Cerebellar nuclear complex (tissue), 1 donor: ENCODE measurements at places on chromosomes 4 and X.

DNA sequence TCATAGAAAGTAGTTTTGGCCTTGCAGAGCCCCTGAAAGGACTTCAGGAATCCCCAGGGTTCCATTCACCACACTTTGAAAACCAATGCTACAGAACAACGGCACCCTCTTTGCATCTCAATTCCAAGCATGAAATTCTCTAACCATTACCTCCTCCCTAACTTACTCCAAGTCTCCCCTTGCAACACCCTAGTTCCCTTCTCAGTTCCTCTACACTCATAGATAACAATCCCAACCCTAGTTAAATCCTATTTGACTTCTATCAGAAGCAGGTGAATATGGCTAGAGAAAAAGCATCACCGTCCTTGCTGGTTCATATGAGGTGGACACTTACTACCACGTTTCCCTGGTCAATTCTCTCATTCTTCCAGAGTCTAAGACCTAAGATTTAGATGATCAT lies 2.4 kb downstream of the RCHY1 start:
- DNase-seq = no peak

GRCh38 chrX:77415161-77415560 lies 32.0 kb upstream of the FGF16 start:
- DNase-seq = no peak

- DNase-seq = no peak
These were observed 102.1 kb downstream of the ASB9 start for GRCh38 chrX:15167826-15168225.

- no peak for DNase-seq
These were observed 145.1 kb downstream of the CBR4 start for GRCh38 chr4:168864821-168865541.

- DNase-seq = no peak
These were observed 1537.9 kb downstream of the PCDH18 start for GRCh38 chr4:135994360-135994759.

GRCh38 chrX:153395613-153396319 lies 5.4 kb downstream of the PNMA6E start:
- DNase-seq = no peak

- DNase-seq = no peak
These were observed 9.2 kb downstream of the NDUFA1 start for GRCh38 chrX:119880552-119881437.

- no peak for DNase-seq
These were observed 82.8 kb upstream of the TCEAL2 start for GRCh38 chrX:102042372-102043325.

GRCh38 chr4:74031576-74031975 lies 6.9 kb downstream of the CXCL3 start:
- no peak for DNase-seq

GRCh38 chrX:13658602-13659001 lies 5.7 kb downstream of the TCEANC start:
- DNase-seq = peak; percentile 10

DNA sequence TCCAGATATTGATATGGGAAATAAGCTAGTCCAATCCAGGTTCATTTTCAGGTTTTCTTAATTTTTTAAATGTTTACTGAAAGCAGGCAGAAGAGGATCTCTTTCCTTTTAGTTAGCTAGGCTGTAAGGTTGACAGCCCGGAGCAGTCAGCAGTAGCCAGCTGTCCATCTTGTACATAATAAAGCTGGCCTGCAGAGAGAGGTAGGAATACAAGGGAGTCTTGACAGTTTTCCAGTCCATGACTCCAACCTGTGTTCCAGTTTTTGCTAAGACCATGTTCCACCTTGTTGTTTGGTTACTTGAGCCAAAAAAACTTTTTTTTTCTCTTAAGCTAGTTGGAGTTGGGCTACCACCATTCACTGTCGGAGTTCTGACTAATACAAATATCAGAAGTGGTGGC lies 402.7 kb upstream of the TEX13C start:
- no peak for DNase-seq

DNA sequence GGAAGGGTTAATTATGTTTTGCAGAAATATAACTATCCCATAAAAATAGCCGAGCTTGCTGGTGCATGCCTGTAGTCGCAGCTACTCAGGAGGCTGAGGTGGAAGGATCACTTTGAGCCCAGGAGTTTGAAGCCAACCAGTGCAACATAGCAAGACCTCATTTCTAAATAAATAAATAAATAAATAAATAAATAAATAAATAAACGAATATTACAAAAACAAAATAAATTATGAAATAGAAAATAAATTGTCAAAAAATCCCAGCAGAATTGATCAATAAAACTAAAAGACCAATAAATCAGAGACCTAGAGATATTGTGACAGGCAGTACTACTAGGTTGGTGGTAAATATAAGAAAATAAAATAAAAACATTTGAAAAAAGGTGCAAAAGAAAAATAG lies 6.7 kb upstream of the ARL13A start:
- no peak for DNase-seq

DNA sequence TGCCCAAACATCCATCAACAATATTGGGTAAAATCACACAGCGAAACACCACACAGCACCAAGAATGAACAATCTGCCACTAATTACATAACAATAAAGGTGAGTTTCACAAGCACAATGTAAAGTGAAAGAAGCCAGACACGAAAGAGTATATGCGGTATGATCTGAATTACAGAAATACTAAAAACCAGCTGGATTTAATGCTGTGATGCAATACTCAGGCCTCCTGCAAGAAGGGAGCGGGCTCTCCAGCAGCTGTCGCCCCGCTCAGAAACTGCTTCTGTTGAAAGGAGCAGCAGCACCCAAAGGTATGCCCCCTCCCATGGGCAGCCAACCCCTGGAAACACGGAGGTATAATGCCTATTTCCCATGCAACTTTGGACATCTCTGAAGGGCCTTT lies 77.0 kb downstream of the PAPSS1 start:
- DNase-seq = no peak

- DNase-seq = no peak
These were observed 54.6 kb downstream of the C4orf50 start for GRCh38 chr4:5963611-5964010.

GRCh38 chrX:45447331-45447730 lies 246.7 kb upstream of the DIPK2B start:
- DNase-seq = no peak

- DNase-seq = no peak
These were observed 53.1 kb upstream of the TMEM33 start for GRCh38 chr4:41881981-41882624.

GRCh38 chrX:17737710-17737985 lies 355 bp downstream of the SCML1 start:
- DNase-seq = no peak

GRCh38 chrX:133923548-133923947 lies 61.8 kb downstream of the GPC3 start:
- DNase-seq = no peak

DNA sequence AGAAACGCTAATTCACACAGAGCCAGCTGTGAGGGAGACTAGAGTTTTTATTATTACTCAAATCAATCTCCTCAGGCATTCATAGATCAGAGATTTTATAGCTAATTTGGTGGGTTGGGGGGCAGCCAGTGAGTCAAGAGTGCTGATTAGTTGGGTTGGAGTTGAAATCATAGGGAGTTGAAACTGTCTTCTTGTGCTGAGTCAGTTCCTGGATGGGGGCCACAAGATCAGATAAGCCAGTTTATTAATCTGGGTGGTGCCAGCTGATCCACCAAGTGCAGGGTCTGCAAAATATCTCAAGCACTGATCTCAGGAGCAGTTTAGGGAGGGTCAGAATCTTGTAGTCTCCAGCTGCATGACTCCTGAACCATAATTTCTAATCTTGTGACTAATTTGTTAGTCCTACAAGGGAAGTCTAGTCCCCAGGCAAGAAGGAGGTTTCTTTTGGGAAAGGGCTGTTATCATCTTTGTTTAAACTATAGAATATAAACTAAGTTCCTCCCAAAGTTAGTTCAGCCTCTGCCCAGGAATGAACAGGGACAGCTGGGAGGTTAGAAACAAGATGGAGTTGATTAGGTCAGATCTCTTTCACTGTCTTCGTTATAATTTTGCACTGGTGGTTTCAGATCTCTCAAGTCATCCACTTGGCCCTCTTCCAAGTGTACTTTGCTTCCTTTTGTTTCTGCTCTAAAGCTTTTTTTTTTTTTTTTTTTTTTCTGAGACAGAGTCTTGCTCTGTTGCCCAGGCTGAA lies 5.4 kb upstream of the NAA11 start:
- no peak for DNase-seq

DNA sequence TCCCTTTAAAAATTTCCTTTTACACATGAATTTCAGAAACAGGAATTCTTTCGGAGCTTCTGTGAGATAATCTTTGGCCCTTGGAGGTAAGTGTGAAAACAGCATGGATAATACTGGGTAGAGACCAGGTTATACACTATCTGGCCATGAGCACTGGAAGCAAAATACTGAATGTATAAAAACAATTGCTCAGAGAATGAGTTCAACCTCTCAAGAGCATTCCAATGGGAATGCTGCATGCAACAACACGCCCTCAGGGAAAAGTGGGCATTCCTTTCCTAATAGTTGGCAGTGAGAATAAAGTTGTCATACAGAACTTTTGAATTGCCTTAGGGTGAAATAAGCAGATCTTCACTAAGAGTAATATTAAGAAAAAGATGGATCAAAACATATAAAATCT lies 574.8 kb upstream of the DIPK2B start:
- DNase-seq = no peak

DNA sequence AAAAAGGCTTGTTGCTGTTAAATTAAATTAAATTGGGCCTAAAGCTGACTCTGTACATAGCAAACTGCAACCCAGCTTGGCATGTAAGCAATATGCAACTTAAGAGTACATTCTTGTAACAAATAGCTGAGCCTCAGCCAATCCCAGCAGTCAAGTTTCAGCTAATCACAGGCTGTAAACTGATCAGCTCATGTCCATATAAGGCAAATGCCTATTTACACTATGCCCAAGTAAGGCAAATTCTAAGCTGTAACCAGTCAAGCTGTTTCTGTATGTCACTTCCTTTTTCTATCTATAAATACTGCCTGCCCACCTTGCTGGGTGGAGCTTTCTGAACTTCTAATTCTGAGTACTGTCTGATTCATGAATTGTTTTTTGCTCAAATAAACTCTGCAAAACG lies 429.1 kb upstream of the FTHL17 start:
- DNase-seq = no peak

DNA sequence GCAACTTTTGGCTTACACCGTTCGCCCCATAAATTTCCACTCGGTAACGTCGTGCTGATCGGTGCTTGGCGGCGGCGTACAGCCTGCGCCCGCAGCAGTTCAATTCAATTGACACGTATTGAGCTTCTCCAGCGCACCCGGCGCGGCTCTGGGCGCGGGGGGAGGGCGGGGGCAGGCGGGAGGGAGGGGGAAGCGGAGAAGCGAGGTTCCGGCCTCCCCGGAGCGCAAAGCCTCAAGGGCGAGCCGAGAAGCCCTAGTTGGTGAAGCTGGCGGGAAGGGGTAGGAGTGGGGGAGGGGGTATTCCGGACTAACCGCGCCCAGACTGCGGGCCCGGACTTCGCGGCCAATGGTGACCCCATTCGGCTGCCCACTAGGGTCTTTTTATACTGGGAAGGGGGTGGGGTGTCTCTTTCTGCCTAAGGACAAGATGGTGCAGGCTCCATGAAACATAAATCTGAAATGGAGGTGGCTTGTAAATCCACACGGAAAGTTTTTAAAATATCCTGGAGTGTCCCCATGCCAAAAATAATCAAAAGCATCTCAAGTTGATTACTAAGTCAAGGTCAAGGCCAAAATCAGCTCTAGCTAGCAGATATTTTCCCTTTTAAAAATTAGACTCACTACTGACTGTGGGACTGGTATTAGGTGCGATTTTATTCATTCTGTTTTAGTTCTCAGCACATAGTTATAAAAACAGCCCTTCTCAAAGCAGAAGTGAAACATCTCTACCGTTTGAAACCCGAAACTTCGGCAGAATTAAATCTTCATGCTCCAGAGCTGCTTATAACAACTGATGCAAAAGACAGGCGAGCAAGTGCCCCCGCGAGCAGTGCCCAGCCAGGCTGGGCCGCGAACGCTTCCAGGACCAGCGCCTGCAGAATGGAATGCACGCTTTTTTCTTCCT lies 1.5 kb upstream of the BCOR start:
- no peak for DNase-seq

DNA sequence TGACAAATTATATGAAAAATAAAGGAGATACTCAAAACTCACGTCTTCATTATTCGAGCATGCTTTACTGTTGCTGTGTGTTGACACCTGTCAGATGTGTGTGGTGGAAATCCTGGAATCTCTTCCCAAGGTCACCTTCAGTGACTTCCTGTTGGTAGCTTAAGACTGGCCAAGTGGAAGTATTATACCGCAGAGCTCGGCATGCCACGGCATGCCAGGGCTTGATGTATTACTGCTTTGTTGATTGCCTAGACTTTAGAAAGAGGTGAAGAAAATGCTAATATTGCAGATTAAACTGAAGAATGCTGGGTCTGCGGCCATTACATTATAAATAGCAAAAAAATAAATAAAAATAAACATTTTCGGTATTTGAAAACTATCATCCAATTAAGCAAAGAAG lies 4.6 kb downstream of the TREX2 start:
- no peak for DNase-seq

DNA sequence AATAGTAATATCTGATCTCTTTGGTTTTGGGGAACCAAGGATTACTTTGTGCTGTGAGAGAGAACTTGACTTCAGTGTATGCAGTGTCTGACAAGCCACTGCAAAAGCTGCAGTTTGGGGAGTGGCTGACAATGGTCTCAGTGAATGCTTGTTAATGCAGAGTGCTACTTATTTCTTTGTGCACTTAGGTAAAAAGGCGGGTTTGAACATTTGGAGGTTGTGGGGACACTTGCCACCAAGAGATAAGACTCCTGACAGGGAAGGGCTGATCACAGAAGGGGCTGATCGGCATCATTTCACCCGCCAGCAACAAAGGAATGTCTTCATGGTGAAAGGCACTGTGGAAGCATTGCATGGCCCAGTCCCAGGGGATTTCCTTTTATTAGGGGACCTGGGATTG lies 28.6 kb upstream of the USP46 start:
- DNase-seq = no peak

DNA sequence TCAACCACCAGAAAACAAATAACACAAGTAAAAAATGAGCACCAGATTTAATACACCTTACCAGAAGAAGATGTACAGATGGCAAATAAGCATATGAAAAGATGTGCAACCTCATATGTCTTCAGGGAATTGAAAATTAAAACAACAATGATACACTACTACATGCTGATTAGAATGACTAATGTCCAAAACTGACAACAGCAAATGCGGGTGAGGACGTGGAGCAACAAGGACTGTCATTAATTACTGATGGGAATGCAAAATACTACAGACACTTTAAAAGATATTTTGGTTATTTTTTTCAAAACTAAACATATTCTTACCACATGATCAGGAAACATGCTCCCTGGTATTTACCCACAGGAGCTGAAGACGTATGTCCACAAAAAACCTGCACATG lies 140.3 kb downstream of the FRYL start:
- DNase-seq = no peak

- no peak for DNase-seq
These were observed 21.9 kb upstream of the HERC6 start for GRCh38 chr4:88356771-88357170.

GRCh38 chr4:163866728-163867315 lies 372.3 kb downstream of the TMA16 start:
- DNase-seq = no peak

GRCh38 chrX:120739300-120739699 lies 109.4 kb upstream of the C1GALT1C1 start:
- no peak for DNase-seq

- DNase-seq = no peak
These were observed 671 bp downstream of the SLC7A11 start for GRCh38 chr4:138241281-138242075.

GRCh38 chrX:130879869-130880268 lies 23.1 kb downstream of the ENOX2 start:
- DNase-seq = no peak
